CD4-positive, alpha-beta memory T cell (primary cell): ENCODE measurements at places on chromosomes 11 and 22.
A peak's percentile ranks its signal among the peaks of the same experiment; 100 is the strongest.

GRCh38 chr11:101014600-101015285 is 114.9 kb downstream of the PGR start:
- no peak for DNase-seq
- H3K27me3 ChIP-seq, result no peaks in the 10 kb centered on the region
- no peaks in the 10 kb centered on the region for H3K4me1 ChIP-seq
- H3K27ac ChIP-seq, result no peak overlapping the region
- H3K4me3 ChIP-seq, result no peak overlapping the region

GRCh38 chr22:29617922-29618629 is 14.6 kb downstream of the NF2 start:
- no peaks in the 10 kb centered on the region for H3K36me3 ChIP-seq
- H3K4me3 ChIP-seq, result no peak overlapping the region
- peaks cover 31% of the 10 kb centered on the region for H3K4me1 ChIP-seq
- no peaks in the 10 kb centered on the region for H3K27me3 ChIP-seq
- no peak for DNase-seq

DNA sequence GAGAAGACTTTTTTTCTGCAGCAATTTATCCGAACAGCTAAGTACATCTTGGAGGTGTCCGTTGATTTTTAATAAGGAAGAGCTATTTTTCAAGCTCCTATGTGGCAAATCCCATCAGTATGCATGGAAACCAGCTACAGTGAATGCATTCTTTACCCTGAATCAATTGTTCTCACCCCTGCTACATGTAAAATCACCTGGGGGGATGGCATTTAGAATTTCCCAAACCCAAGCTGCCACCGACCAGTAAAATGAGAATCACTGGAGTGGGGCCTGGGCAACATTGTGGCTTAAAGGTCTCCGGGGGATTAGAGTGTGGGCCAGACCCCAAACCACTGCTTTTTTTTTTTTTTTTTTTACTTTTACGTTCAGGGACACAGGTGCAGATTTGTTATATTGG is 2.8 kb upstream of the ZNF195 start:
- no peak overlapping the region for H3K27ac ChIP-seq
- peaks cover 24% of the 10 kb centered on the region for H3K4me1 ChIP-seq

- H3K4me3 ChIP-seq, result no peak overlapping the region
- H3K27me3 ChIP-seq, result no peaks in the 10 kb centered on the region
- H3K36me3 ChIP-seq, result no peaks in the 10 kb centered on the region
- H3K27ac ChIP-seq, result no peak overlapping the region
- H3K4me1 ChIP-seq, result no peaks in the 10 kb centered on the region
These were observed 233.0 kb downstream of the FAM76B start for GRCh38 chr11:95556342-95557163.

DNA sequence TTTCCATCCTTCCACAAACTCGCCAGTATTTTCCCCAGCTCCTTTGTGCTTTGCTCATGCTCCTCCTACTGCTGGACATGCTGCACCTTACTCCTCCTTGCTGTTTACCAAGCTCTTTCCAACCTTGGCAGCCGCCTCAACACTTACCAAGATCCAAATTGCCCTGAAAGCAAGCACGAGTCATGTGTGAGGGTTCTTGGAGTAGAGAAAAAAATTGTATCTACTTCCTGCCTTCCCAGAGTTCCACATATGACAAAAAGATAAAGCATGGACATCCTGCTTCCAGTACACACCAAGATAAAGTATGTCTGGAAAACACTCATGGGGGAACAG is 767.5 kb downstream of the NTM start:
- DNase-seq, result no peak
- no peaks in the 10 kb centered on the region for H3K36me3 ChIP-seq
- H3K27me3 ChIP-seq, result no peaks in the 10 kb centered on the region
- H3K4me3 ChIP-seq, result no peak overlapping the region
- no peaks in the 10 kb centered on the region for H3K4me1 ChIP-seq
- H3K27ac ChIP-seq, result no peak overlapping the region

GRCh38 chr11:44456544-44457300 is 108.7 kb upstream of the CD82 start:
- no peaks in the 10 kb centered on the region for H3K36me3 ChIP-seq
- DNase-seq, result no peak
- no peak overlapping the region for H3K4me3 ChIP-seq
- H3K27me3 ChIP-seq, result no peaks in the 10 kb centered on the region

DNA sequence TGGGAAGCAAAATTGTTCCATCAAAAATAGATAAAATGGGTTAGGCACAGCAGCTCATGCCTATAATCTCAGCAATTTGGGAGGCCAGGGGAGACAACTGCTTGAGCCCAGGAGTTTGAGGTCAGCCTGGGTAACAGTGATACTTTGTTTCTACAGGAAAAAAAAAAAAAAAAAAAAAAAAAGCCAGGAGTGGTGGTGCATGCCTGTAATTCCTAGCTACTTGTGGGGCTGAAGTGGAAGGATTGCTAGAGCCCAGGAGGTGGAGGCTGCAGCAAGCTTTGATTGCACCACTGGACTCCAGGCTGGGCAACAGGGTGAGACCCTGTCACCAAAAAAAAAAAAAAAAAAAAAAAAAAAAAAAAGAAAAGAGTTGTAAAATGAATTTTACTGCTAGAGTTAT is 49.6 kb downstream of the KIF18A start:
- H3K36me3 ChIP-seq, result no peaks in the 10 kb centered on the region
- H3K4me1 ChIP-seq, result no peaks in the 10 kb centered on the region
- no peak overlapping the region for H3K4me3 ChIP-seq
- H3K27ac ChIP-seq, result no peak overlapping the region
- H3K27me3 ChIP-seq, result no peaks in the 10 kb centered on the region

- H3K4me3 ChIP-seq, result no peak within 1 kb of the TSS
- no peaks in the 10 kb centered on the region for H3K36me3 ChIP-seq
- H3K4me1 ChIP-seq, result no peaks in the 10 kb centered on the region
- no peak within 1 kb of the TSS for H3K27ac ChIP-seq
- H3K27me3 ChIP-seq, result no peaks in the 10 kb centered on the region
These were observed at the start of gene OR4C6 for GRCh38 chr11:55661901-55662300. Gene OR4C6, plus strand, starts transcription at chr11:55662201. Its CDS starts 2,966 bp downstream, at chr11:55665167.

DNA sequence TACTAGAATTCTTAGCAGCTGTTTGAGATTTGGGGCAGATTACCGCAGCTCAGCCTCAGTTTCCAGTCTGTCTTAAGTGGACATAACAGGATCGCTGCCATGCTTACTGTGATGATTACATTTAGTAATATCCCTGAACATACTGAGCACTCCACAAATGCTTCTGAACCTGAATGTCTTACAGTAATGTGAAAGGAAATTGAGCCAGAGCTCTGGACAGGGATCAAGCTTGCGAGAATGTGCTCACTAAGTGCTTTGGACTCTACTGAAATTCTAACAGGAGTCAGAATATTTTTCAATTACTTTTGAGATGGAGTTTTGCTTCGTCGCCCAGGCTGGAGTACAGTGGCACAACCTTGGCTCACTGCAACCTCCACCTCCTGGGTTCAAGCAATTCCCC is 118.6 kb upstream of the RASSF10 start:
- no peaks in the 10 kb centered on the region for H3K36me3 ChIP-seq
- no peak for DNase-seq
- no peak overlapping the region for H3K4me3 ChIP-seq
- H3K27ac ChIP-seq, result no peak overlapping the region

GRCh38 chr22:19503367-19503766 is 20.8 kb downstream of the CLDN5 start:
- no peak overlapping the region for H3K27ac ChIP-seq
- peaks cover 6% of the 10 kb centered on the region for H3K4me1 ChIP-seq
- H3K4me3 ChIP-seq, result no peak overlapping the region
- DNase-seq, result no peak
- H3K36me3 ChIP-seq, result no peaks in the 10 kb centered on the region

DNA sequence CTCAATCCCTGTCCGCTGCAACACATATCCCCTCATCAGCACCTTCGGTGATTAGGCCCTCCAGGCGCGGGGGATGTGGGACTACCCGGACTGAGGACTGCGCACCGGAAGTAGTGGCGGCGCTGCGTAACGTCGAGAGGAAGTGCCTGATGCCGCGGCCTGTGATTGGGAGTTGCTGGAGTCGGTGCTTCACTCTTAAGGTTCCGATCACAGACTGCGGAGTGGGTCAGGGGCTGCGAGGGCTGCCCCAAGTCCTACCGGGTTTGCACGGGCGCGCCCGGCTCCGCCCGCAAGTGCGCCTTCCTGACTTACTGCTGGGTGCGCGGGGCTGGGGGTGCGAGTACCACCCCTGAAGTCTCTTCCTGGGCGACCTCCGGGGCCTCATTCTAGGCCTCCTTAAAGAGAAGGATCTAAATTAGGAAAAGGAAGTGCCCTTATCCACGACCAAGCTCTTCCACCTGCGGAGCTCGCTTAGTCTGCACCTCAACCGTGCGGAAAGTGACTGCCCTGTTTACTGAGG is at the start of gene ALKBH3:
TSS of gene ALKBH3 (plus strand) at position 192 of the 520 bp plus-strand sequence. CDS start 1,822 bp downstream, outside the sequence.
- peaks cover 19% of the 10 kb centered on the region for H3K4me1 ChIP-seq
- peaks cover 22% of the 10 kb centered on the region for H3K36me3 ChIP-seq
- H3K27ac ChIP-seq, result peak within 1 kb of the TSS; percentile 64
- peak; percentile 87 for DNase-seq

DNA sequence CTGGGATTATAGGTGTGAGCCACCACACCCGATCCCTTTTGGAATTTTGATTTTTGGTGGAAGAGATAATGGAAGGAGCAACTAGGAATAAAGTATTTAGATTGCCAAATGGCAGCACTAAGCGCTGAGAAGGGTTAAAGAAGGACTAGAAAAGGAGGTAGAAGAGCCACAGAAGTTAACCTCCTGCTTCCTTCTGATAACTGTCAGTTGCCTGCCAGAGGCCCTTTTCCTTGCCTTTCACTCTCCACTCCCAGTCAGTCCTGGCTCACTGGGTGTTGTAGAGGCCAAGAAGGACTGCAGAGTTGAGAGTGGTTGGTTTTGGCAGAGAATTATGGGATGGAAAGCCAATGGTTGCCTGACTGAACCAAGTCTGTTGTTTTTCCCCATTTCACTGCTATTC is 19.3 kb downstream of the ZC3H12C start:
- H3K27ac ChIP-seq, result no peak overlapping the region
- DNase-seq, result no peak
- no peaks in the 10 kb centered on the region for H3K27me3 ChIP-seq
- no peaks in the 10 kb centered on the region for H3K4me1 ChIP-seq

DNA sequence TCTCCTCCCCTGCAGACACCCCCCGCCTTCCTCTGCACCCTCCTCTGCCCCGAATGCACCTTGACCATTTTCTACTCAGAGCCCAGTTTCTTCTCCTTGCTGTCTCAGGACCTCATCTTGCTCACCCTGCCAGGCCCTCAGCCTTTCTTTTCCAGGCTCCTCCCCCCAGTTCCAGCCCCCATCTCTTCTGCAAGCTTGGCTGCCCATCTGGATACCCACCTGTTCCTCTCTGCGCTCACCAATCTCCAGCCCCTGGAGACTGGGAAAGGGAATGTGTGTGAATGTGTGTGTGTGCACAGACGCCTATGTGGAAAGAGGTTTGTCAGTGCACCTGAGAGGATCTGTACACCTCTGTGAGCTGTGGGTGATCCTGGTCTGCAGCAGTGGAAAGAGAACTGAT is 36.4 kb downstream of the SLC22A12 start:
- no peak for DNase-seq
- no peak overlapping the region for H3K27ac ChIP-seq
- no peaks in the 10 kb centered on the region for H3K27me3 ChIP-seq

GRCh38 chr11:133214646-133215045 is 317.7 kb downstream of the OPCML start:
- no peaks in the 10 kb centered on the region for H3K4me1 ChIP-seq
- no peaks in the 10 kb centered on the region for H3K36me3 ChIP-seq
- no peak overlapping the region for H3K27ac ChIP-seq
- H3K27me3 ChIP-seq, result no peaks in the 10 kb centered on the region

DNA sequence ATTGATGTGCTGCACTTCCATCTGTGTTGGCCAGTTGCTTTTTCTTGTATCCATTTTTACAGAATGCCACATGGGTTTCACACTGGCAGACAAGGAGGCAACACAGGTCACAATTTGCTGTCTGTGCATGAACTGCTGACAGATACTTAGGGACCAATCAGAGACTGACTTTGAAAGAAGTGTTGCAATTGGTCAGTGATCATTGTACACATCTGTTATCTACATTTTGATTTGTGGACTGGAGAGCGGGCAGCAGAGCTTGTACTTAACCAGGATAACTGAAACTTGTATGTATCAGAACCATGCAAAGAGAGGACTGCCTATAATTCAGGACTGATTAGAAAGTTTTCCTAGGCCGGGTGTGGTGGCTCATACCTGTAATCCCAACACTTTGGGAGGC is 21.8 kb downstream of the PRR5 start:
- H3K4me1 ChIP-seq, result no peaks in the 10 kb centered on the region
- H3K27ac ChIP-seq, result no peak overlapping the region
- H3K4me3 ChIP-seq, result no peak overlapping the region
- no peak for DNase-seq
- H3K27me3 ChIP-seq, result no peaks in the 10 kb centered on the region

GRCh38 chr11:4118107-4118506 is 23.5 kb downstream of the RRM1 start:
- no peaks in the 10 kb centered on the region for H3K27me3 ChIP-seq
- H3K36me3 ChIP-seq, result peaks cover 38% of the 10 kb centered on the region
- H3K4me3 ChIP-seq, result no peak overlapping the region
- no peak overlapping the region for H3K27ac ChIP-seq
- no peaks in the 10 kb centered on the region for H3K4me1 ChIP-seq

GRCh38 chr11:134356656-134357544 is 25.1 kb downstream of the GLB1L2 start:
- H3K27me3 ChIP-seq, result no peaks in the 10 kb centered on the region
- H3K4me3 ChIP-seq, result no peak overlapping the region
- H3K36me3 ChIP-seq, result no peaks in the 10 kb centered on the region
- peaks cover 7% of the 10 kb centered on the region for H3K4me1 ChIP-seq
- no peak for DNase-seq

DNA sequence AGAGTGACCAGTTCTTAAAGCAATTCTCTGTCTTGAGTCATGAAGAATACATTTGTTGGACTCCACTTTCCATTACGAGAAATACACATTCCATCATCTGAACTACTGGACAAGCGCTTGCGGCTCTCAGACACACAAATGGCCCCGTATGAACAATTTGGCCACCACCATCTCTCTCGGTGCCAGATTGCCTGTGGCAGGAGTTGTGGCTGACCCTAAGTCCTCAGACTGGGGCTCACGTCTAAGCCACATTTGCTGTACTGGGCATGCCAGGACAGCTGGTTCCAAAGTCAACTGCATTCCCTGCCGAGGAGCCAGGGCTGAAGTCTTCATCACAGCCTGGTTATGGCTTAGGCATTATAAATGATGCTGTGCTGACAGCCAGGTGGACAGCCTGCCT is 227.5 kb downstream of the MIAT start:
- DNase-seq, result no peak
- H3K27me3 ChIP-seq, result no peaks in the 10 kb centered on the region
- no peaks in the 10 kb centered on the region for H3K36me3 ChIP-seq

GRCh38 chr11:31419138-31419537 is 49.5 kb downstream of the DNAJC24 start:
- H3K36me3 ChIP-seq, result no peaks in the 10 kb centered on the region
- no peak overlapping the region for H3K27ac ChIP-seq
- H3K4me1 ChIP-seq, result no peaks in the 10 kb centered on the region
- H3K27me3 ChIP-seq, result no peaks in the 10 kb centered on the region

- no peak for DNase-seq
- no peak overlapping the region for H3K27ac ChIP-seq
- H3K4me1 ChIP-seq, result no peaks in the 10 kb centered on the region
- no peak overlapping the region for H3K4me3 ChIP-seq
- H3K36me3 ChIP-seq, result no peaks in the 10 kb centered on the region
These were observed 15.3 kb downstream of the BPIFC start for GRCh38 chr22:32448980-32449379.

GRCh38 chr11:114077482-114078305 is 18.2 kb downstream of the ZBTB16 start:
- no peaks in the 10 kb centered on the region for H3K36me3 ChIP-seq
- peak overlapping the region; percentile 55 for H3K27ac ChIP-seq
- H3K4me3 ChIP-seq, result no peak overlapping the region
- DNase-seq, result no peak
- H3K27me3 ChIP-seq, result no peaks in the 10 kb centered on the region
